ENCODE measurements at places on chromosomes 3 and 15.

- DNase-seq, result no peak
These were observed 460.9 kb downstream of the OTOL1 start for GRCh38 chr3:161957467-161957866.

GRCh38 chr3:190767851-190768250 is 94.6 kb downstream of the GMNC start:
- DNase-seq, result no peak

GRCh38 chr3:67860429-67860828 is 206.0 kb upstream of the SUCLG2 start:
- no peak for DNase-seq

DNA sequence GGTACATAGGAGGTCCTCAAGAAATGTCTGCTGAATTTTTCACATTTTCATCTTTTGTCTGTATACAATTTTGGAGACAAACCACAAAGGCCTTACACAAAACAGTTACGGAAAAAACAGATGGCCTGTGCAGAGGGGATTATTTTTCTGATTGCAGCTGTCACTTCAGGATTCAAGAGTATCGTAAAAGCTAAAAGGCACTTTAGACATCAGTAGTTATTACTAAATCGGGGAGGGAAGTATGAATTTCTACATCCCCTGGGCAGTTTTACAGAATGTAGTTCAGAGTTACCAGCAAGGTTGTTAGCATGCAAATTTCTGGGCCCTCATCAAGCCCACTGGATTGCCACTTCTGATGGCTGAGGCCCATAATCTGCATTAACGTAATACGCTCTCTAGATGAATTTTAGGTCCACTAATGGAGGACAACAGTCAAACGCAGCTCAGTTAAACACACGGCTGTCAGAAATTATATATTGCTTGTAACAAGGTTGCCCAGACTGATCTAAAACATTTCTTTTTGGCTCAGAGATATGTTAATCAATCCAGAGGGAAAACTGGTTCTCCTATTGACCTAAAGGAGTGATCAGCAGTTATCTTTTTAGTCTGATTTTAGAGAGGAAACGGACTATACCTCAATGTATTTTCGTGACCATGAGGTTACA is 1.1 kb downstream of the RIOX2 start:
- no peak for DNase-seq

- DNase-seq, result no peak
These were observed 1026.2 kb downstream of the PLOD2 start for GRCh38 chr3:145134738-145135137.

DNA sequence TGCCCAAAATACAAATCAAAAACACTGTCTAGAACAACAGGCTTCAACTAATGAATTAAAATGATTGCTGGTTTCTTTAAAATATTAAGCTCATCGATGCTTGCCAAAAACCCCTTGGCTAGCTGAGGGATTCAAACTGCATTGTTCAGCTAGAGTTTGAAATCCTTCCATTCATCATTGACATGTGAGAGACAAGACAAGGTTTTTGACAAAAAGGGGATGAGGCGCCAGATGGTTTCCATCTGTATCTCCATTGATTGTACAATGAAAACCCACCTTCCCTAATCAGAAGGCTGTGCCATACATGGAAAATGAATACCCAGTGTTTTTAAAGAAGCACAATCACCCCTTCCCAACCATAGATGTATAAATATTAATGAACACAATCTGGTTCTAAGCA is 67.8 kb downstream of the THRB start:
- DNase-seq, result no peak

DNA sequence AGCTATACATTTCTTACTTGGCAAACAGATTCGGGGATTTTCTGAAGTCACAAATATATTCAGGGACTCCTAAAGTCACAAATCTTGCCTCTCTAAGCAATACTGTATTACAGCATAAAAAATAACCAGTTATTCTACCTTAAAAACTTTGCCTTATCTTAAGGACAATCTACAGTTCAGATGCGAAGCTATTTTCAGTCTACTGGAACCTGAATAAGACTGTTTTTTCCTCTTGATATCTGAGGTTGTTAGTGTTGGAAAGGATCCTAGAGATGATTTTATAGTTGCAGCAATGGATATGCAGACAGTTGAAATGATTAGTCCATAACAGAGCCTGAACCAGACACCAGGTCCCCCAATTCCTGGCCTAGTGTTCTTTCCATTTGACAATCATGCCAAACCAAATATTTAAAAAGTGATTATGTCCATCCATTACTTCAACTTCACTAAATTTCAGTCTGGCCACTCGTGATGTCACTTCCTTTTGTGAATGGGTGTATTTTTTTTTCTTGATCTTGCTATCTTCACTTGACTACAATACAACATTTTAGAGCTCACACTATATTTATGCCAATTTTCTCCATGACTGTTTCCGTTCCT is 1.8 kb downstream of the HDGFL3 start:
- DNase-seq, result no peak

DNA sequence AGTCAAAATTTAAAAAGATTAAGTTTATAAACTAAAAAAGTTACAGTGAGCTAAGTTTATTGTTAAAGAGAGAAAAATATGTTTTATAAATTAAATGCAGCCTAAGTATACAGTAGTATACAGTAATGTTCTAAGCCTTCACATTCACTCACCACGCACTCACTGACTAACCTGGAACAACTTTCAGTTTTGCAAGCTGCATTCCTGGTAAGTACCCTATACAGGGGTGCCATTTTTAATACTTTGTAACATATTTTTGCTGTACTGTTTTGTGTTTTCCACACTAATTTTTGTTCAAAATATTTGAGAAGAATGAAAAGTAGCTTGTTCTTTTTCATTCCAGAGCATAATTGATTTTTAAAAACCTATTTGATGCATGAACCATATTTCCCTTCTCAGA is 524.9 kb downstream of the RBMS3 start:
- no peak for DNase-seq

- DNase-seq, result no peak
These were observed 14.2 kb downstream of the RHCG start for GRCh38 chr15:89482139-89482538.

DNA sequence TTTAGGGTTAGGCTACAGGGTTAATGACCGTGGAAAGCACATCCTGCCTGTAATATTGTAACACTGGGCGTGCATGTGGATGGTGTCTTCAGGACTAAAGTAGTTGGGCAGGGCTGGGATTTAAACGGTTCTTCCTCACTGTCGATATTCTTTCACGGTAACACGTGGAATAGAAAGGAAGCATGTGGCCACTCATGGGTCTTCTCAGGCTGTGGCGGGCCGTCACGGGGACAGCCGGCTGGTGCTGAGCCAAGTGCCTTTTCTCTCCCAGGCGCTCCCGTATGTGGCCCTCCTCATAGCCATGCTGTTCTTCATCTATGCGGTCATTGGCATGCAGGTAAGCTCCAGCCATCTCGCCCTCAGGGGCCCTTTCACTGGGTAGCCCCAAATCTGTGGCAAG is 73.7 kb downstream of the CHDH start:
- DNase-seq, result no peak

- no peak for DNase-seq
These were observed 118.2 kb upstream of the RASGRP1 start for GRCh38 chr15:38682861-38683260.

DNA sequence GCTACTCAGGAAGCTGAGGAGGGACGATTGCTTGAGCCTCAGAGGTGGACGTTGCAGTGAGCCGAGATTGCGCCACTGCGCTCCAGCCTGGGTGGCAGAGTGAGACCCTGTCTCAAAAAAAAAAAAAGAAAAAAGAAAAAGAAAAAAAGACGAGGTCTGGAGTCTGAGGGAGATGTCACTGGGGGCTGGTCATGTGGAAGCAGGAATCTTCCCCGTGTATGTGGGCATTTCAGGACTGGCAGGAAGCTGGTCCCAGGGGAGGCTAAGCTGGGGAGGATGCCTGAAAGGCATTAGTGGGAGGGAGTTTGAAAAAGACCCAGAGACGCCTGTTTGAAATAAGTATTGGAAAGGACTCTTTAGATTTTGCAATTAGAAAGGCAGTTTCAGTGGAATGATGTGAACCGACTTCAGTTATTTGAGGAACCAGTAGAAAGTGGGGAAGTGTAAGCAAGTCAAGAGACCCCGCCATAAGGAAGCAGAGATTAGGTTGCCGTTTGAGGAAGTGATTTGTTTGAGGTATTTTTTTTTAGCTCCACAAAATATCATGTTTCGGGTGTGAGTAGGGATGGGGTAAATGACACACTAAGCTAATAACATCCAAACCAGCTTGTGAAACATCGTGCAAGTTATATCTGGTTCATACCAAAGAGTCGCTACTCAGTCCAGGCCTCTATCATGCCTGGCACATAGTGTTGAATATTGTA is 55.5 kb downstream of the ST6GAL1 start:
- DNase-seq, result no peak

DNA sequence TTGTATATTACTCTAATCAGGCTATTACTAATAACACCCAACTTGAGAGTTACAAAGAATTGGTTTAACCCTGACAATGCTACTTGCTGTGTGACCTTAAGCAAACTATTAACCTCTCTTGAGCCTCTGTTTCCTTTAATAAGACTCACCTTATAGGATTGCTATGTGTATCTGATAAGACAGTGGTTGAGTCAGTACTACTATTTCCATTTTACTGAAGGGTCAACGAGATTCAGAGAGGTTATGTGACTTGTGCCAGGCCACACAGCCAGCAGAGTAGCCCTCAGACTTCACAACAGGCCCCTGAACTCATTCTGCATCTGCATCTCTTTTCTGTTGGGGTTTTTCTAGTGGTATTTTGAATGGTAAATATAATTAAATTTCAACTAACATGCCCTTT is 420.1 kb downstream of the MAGI1 start:
- no peak for DNase-seq

DNA sequence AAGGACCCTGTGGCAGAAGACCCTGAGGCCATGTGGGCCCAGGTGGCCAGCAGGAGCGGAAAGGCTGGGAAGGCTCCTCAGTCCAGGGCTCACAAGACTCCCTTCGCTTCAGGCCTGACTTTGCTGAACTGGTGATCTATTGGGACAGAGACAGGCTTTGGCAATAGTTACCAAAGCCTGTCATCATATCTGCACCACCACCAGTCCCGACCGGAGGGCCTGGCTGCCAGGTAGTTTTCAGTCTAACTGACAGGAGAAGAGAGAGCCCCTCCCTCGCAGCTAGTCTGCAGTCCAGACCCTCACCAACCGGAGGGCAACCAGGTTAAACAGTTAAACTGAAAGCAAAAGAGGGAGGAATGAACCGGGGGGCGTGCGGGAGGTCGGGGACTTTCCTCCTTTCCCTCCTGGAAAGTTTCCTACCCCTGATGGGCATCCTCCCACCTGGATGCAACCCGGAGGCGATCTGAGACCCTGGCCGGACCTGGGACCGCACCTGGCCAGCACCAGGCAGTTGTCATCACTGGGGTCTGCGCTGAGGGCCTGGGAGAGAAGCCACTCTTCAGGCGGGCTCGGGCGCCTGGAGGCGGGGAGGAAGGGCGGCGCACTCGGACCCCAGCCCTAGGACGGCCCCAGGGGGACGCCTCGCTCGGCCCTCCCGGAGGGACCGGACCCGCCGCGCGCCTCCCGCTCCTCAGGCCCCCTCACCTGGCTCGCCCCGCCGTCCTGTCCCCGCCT is 435 bp downstream of the RAB27A start:
- DNase-seq, result no peak
